ENCODE measurements at places on chromosomes 11 and 22.

GRCh38 chr11:125274774-125275173, 110.2 kb downstream of the PKNOX2 start:
- no peak for DNase-seq

GRCh38 chr11:113034576-113034975, 73.4 kb downstream of the NCAM1 start:
- no peak for DNase-seq

DNA sequence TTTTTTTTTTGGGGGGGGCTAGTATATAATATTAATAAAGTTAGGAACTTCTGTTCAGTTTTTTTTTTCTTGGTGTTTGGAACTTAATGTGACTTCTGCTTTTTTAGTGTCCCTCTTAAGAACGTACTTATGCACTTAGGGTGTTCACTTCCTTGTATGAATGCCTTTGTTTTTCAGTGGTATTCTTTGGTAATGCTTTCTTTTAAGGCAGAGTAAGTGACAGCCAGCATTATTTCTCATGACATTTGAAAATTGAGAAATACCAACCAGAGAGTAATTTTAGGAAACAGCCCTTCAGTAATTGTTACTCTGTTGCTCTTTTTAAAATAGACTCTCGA, 2.4 kb downstream of the GRK3 start:
- DNase-seq: no peak

DNA sequence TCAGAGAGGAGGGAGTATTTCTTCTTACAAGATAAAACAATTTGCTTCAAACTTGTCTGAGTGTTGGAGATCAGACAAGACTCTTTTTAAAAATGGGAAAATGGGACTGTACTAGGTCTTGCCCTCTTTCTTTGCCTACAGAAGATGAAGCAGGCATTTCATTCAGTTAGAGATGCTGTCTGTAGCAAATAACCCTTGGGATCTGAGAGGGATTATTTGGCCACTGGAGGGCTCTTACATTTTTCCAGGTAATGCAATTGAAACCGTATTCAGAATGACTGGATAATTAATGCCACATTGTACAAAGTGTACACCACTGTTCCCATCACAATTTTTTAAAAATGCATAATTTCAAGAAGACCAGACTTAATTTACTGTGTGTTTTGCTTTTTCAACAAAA, 258.5 kb upstream of the KIRREL3 start:
- no peak for DNase-seq

GRCh38 chr11:4607096-4607495, 935 bp downstream of the TRIM68 start:
- no peak for DNase-seq

- no peak for DNase-seq
Observed at GRCh38 chr11:63352144-63352543, 17.4 kb upstream of the SLC22A9 start.

DNA sequence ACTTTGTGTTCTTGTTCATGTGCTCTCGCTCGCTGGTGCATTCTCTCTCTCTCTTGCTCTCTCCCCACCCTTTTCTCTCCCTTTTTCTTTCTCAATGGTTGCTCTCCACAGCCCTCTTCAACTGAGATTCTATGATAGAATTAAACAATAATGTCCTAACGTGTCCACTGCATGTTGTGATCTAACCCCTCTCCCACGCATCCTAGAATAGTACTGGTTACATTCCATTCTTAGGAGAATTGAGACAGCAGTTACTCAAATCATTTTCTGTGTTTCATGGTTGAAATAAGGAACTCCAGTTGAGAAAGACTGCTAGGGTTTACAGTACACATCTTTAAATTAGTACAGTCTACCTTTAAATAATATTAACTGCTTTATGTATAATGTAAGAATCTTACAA, 318.1 kb upstream of the PITPNB start:
- DNase-seq: no peak

- DNase-seq: no peak
Observed at GRCh38 chr11:27248576-27249509, 114.2 kb downstream of the CCDC34 start.

- DNase-seq: no peak
Observed at GRCh38 chr11:58428021-58428420, at the start of gene OR5B2. TSS of gene OR5B2 (minus strand) at chr11:58428121. CDS start at chr11:58423261, 4,860 bp downstream.

- no peak for DNase-seq
Observed at GRCh38 chr11:108117746-108118371, 3.5 kb upstream of the ACAT1 start.

DNA sequence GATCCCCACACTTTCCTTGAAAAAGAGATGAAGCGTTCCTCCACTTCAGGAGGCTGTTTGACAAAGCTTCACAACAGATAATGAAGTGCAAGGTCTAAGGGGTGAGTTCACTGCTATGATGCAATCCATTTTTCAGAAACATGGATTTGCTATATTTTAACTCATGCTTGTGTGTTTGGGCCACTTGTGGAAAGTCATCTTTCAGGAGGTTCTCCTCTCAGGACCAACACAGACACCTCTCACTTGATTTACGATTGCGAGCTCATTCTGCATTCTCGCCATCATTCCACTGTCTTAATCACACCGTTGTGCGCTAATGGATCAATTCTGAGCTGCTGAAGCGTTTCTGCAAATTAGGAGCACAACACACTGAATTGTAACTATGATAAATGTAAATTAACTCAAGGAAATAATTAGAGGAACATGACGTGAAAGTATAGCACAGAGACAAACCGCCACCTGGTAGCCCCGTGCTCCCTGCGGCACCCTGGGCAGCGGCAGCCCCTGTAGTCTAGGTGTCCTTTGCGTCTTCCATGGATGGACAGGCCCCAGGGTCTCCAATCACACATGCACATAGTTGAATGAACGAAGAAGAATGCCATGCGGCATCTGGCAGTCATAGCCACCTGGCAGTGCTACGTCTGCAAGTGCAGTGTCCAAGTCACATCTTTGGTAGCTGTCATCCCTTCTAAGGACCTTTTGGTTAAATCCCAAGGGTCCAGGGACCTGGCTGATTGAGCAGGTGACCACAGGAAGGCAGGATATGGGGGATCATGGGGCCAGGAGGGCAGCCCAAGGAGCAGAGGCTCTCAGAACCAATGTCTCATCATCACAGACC, 28.1 kb upstream of the RTL6 start:
- no peak for DNase-seq

- no peak for DNase-seq
Observed at GRCh38 chr11:12266943-12267342, 110.4 kb upstream of the PARVA start.

- DNase-seq: no peak
Observed at GRCh38 chr11:134346976-134347350, 15.2 kb downstream of the GLB1L2 start.

GRCh38 chr22:20781272-20781990, 7.5 kb downstream of the SERPIND1 start:
- DNase-seq: no peak

DNA sequence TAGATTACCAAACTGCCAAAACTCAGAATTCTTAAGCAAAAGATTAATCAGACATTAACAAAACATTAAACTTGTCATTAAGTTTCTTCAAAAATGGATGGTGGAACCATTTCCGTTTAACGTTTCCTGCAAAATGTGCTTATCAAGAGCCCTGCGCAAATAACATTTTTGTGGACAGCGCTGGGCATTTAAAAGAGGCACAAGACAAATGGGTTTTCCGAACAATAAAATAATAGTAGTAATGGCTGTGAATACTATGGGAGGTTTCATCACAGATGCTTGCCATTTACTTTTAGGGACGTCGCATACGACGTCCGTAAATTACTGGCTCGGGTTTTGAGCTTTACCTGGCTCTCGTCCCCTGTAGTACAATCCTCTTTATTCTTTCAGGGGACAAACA, 1.1 kb downstream of the NPAT start:
- DNase-seq: no peak

- DNase-seq: no peak
Observed at GRCh38 chr11:78733031-78733430, 158.4 kb upstream of the NARS2 start.

- no peak for DNase-seq
Observed at GRCh38 chr11:108639146-108639545, 25.7 kb upstream of the DDX10 start.

DNA sequence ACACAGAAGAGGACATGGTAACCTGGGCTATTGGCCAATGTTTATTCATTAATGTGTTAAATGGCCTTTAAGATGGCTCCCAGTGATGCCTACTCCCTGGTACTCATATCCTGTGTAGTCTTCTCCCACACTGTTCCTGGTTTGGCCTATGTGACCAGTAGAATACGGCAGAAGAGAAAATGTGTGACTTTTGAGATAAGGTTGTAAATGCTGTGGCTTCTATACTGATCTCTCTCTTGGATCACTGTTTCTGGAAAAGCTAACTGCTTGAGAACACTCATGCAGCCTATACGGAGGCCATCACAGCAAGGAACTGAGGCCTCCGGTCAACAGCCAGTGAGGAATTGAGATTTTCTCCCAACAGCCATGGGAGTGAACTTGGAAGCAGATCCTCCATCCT, 24.1 kb downstream of the MAML2 start:
- no peak for DNase-seq

DNA sequence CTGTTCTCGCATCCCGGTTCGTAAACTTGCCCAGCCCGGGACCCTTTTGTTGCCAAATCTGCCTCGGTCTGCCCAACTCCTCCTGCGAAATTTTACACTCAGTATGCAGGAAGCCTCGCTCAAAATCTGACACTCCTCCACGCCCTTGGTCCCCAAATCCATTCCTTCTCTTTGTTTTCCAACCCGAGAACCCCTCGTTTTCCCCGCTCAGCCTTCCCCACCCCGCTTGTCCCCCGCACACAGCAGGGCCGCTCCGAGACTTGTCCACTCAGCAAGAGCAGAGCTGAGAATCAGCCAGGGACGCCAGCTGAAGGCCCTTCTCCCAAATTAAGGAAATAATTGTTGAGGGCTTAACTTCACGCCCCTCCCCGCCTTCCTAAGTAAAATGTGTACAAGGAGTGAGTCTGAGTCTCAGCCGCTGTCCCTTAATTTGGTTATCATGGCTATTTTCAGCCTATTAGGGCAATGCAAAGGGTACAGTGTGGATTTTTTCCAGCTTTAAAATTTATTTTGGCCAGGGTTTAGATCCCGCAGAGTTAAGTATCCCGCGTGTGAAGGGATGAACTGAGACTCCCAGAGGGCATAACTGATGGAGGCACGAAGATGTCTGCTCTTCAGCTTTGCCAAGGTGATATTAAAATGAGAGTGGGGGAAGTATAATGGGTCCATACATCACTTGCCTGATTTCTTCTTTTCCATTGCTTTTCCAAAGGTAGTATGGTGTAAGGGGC, 581 bp upstream of the FBXO3 start:
- DNase-seq: no peak

GRCh38 chr11:4699697-4700435, 2.2 kb upstream of the OR51E2 start:
- no peak for DNase-seq

All from stimulated activated CD8-positive, alpha-beta memory T cell treated with anti-CD3 and anti-CD28 coated beads, Interleukin-7, amount 100 ng/mL, for 48 hours (primary cell).